WTC11 (cell line): ENCODE measurements at places on chromosomes 4 and X. TPM values are rescaled to one million over a fixed set of nuclear protein-coding genes. Genes with fewer than 3 reads are reported as not detected.

DNA sequence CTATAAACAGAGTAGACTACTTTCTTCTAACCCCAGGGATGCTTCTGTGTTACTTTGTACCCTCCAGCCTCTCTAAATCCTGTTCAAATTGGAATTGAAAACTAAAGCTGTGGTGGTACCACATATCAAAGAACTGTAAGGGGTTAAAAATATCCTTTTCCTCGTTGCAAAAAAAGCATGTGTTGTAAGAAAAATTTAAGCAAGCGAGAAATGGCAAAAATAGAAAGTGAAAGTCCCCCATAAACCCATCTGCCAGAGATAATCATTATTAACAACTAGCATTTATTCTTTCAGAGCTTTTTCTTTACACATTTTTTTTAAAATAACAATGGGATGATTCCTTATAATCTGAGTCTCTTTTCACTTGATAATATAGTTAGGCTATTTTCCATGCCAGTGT, 40.6 kb downstream of the TMEM164 start:
- DNase-seq: no peak

SPANXA1 gene
- total RNA-seq: not detected in 3 replicates

- no peak for DNase-seq
These were observed 22.8 kb downstream of the FHIP1A start for GRCh38 chr4:151431728-151432127.

DNA sequence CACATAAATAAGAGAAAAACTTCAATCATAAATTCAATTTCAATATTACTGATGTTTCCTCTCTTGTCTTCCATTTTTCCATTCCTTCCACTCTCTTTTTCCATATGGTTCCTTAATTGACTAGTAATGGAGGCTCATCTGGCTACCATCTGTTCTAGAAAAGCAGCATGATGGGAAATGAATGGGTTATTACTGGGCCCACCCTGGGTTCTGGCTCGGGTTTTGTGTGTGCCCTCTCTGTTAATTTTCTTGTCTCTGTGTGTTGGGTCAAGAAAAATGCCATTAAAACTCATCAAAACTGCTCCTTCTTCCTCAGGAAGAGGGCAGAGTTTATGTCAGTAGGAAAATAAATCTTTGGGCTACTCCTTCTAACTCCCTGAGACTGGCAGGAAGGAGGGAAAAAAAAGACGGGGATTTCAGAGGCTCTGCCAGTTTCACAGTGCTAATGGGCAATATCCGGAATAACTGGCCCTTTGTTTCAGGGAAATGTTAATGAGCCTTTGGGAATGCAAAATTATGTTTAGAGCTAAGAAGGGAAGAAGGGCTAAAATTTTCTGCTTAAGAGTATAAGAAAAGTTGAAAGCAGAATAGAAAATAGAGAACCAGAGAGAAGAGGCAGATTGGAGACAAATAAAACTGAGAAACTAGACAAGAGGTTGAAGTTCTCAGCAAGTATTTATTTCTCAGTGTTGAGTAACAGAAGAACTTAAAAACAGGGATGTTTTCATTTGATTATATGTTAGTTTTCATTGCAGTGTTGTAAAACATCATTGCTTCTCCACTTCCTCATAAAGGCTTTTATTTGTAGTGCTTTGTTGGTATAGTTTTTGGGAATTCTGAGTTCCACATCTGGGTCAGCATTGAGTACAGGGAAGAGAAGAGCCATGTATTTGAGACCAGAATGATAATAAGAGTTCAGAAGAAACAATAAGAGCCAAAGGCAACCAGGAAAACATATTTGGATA, 19.7 kb downstream of the GABRB1 start:
- no peak for DNase-seq
